ENCODE measurements at places on chromosomes 1 and 21. TPM values are rescaled to one million over a fixed set of nuclear protein-coding genes. Genes with fewer than 3 reads are reported as not detected.

MYOC gene
- not detected for polyA plus RNA-seq

- no peak for DNase-seq
Observed at GRCh38 chr21:31901315-31901714, 28.5 kb downstream of the HUNK start.

- no peak for DNase-seq
Observed at GRCh38 chr1:209741193-209741592, 14.7 kb upstream of the TRAF3IP3 start.

GRCh38 chr21:28932717-28933116 is 60.0 kb downstream of the LTN1 start:
- no peak for DNase-seq

HTR6 gene
- not detected for polyA plus RNA-seq

- no peak for DNase-seq
Observed at GRCh38 chr1:246632281-246633168, 66.3 kb downstream of the CNST start.

AK4 gene
- 23.3 TPM for polyA plus RNA-seq

Measured in K562 (cell line).